Left ventricle myocardium superior (tissue), 1 donor: ENCODE measurements at places on chromosomes 5 and 9. TPM values are rescaled to one million over a fixed set of nuclear protein-coding genes. Genes with fewer than 3 reads are reported as not detected.

Gene PCDHGA3
- total RNA-seq, result 12.1 TPM

Gene KCNV2
- not detected for total RNA-seq

- no peak for DNase-seq
Measured at GRCh38 chr9:137311171-137311985, 9.3 kb upstream of the NRARP start.

DNA sequence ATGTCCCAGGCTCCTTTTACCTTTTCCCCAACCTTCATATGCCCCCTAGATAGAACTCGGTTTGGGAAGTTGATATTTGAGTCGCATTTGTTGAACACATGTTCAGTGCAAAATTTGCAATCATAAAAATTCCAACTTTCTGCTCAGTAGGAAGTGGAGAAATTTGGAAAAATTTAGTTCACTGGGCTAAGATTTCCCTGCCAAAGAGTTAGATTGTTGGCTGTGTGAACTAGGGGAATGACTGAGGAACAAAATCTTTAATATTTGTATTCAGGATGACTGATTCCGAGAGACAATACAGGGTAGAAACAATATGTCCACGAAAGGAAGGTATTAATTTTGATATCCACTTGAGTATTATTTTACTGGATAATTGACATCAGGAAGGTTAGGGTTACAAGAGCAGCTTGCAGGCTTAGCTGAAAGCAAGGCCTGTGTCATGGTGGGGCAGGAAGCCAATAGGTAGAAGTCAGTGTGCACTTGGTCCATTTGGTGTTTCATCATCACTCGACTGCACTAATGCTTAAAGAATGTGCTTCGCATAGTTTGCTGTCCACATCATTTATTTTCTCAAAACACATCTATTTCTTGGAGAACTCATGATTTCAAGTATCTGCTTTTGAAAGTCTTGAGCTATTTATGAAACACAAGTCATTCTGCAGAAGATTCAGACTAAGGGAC, 59.4 kb upstream of the GNA14 start:
- DNase-seq, result peak; percentile 46

DNA sequence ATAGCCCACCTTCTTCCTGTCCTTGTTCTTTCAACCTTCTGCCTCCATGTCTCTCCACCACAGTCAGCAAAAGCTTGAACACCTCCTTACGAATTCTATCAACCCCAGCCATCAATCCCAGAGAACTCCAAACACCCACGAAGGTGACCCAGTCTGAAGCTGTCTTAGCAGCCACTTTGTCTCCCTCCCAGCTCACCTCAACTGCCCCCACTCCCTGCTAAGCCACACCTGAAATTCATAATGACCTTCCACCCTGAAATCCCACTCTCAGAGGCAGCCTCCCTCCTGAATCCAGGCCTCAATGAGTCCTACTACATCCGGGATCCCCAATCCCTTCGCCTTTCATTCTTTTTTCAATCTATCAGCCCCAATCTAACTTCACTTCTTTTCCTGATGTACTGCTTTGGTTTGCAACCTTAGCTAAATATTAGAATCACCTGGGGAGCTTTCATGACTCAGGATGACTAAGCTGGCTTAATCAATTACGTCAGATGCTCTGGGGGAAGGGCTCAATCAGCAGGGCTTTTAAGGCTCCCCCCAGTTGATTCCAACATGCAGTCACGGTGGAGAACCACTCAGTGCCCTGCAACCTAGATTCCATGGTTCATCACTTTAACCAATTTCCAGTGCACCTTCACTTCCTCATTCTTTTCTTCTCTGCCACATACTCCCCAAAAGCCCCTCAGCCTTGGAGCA, 32.2 kb downstream of the BHMT start:
- no peak for DNase-seq

- no peak for DNase-seq
Measured at GRCh38 chr5:107619781-107620180, 51.0 kb downstream of the EFNA5 start.

DNA sequence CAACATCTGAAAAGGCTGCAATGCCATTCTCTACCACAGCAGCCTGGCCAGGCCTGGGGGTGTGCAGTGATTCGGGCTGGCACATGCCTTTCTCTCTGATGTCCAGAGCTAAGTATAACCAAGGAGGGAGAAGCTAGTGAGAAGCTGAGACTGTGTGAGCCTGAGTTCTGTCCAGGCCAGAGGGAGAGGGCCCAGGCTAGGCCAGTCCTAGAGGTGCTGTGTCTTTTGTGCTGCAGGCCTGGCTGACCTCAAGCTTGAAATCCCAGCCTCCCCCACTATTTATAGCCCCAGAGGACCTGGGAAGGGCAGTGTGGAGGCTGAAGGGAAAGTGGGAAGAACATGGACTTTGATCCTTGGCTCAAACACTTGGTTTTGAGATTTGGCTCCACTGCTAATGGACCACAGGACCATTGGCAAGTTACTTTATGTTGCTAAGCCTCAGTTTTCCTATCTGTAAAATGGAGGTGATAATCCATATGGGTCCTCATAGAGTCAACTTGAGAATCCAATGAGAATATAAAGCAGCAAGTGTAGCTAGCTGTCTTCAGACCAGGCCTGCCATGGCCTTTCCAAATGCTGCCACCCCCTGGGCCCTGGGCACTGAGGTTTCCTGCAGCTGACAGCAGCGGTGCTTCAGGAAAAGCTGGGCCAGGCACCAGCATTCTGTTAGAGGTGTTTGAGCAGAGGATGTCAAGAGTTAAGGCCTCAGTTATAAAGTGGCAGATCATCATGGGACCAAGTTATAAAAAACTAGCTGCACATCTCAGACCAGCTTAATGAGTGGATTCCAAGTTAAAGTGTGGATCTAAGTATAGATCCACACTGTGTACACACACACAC, 21.1 kb downstream of the BNIP1 start:
- DNase-seq, result peak; percentile 55

DNA sequence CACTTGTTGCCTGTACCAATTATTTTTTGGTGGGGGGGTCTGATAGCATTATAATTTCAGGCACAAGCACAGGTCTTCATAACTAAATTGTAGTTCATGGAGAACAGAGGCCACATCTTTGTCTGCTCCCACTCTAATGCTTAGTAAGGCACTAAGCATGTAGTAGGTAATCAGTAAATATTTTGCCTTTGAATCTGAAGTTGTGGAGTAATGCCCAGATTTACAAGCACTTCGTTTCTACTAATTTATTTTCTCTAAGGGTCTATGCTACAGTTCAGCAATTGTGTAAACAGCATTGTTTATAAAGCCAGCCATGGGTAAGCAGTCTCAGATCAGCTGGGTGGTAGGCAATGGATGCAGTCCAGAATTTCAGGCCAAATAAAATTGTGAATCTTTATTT, 78.6 kb downstream of the GRIA1 start:
- DNase-seq, result no peak

DNA sequence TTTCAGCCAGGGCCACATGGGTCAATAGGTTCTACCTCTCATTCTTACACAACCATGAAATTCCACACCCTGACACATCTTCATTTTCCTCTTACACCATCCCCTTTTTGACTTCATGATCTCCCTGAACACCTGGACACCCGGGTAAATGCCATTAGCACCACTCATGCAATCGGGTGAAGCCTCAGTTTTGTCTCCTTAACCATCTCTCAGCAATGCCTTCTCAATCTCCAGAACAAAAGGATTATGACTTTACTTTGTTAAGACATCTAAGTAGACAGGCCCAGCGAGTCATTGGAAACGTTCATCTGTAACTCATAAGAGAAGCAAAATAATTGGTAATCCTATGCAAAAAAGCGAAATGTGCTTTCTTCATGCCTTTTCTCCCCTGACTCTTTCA, 49.9 kb downstream of the ADAMTS12 start:
- DNase-seq, result no peak
